ENCODE measurements at places on chromosomes 2 and 18.

- DNase-seq, result no peak
These were observed 146.9 kb downstream of the CERS6 start for GRCh38 chr2:168602846-168603401.

GRCh38 chr2:102251042-102251848, 60.1 kb upstream of the IL1RL1 start:
- peak; percentile 58 for DNase-seq

- peak; percentile 65 for DNase-seq
These were observed 80.0 kb downstream of the EXOC6B start for GRCh38 chr2:72745679-72746368.

- DNase-seq, result no peak
These were observed 33.9 kb downstream of the WIPF1 start for GRCh38 chr2:174563530-174564282.

- peak; percentile 9 for DNase-seq
These were observed 25.5 kb downstream of the DPYSL5 start for GRCh38 chr2:26873286-26873983.

GRCh38 chr18:40897884-40898283, 1057.2 kb upstream of the PIK3C3 start:
- no peak for DNase-seq

DNA sequence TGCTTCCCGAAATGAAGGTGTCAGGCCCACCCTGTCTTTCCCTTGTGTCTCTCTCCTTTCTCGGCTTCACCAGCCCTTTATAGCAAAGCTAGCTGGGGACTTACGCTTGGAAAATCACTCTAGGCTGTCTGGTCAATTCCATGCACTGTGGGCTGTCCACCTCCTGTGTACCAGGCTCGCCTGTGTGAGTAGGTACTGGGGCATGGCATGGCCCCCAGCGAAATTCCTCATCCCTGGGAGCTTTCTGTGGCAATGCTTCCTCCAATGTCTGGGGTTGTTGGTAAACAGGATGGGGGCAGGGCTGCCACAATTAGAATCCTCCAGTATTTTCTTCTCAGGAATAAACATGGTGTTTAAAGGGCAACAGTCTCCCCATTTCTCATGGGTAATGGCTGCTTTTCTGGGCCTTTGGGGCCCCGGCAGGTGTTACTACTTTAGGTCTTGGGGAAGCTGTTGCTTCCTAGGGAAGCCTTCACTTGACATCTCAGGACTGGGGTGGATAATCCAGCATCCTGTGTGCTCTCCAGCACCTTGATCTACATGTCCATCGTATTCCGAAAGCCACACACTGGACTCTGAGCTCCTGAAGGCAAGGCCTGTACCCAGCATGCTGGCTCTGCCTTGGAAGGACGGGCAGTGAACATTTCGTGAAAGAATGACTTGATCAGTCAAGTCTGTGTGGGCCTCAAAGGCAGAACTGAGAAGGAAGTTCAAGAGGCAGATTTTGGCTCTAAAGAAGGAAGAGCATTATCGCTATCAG, 21.1 kb downstream of the RHOB start:
- DNase-seq, result no peak

GRCh38 chr2:84768840-84769239, 112.0 kb downstream of the TRABD2A start:
- peak; percentile 25 for DNase-seq

GRCh38 chr18:60646725-60647124, 274.1 kb upstream of the MC4R start:
- DNase-seq, result no peak

Measured in kidney tubule cell (primary cell).